ENCODE measurements at places on chromosomes 2 and 18.
A peak's percentile ranks its signal among the peaks of the same experiment; 100 is the strongest.

DNA sequence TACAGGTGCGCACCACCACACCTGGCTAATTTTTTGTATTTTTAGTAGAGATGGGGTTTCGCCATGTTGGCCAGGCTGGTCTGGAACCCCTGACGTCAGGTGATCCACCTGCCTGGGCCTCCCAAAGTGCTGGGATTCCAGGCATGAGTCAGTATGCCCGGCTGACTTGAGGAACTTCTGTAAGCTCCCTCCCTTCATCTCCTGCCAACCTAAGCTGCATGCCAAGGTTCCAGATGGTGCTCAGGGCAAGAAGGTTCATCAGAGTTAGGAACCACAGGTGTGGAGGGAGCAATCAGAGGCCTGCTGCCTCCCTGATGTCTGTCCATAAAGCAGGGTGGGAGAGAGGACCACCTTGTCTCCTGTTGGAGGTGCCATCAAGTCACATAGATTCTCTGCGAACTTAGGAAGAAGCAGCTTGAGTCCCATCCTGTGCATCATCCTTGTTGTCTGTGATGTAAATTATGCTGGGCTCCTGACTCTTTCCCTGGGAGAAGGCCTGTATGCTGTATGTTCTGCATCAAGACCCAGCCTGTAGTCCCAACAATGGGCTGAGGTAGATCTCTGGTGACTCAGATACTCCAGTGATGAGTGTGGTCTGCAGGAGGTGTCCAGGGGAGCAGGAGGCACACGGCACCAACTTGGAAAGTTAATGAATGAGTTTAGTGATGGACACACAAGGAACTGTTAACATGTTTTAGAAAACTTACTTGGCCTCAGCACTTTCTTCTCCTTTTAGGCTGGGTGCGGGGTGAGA is 53.1 kb downstream of the TMEM17 start:
- no peak for DNase-seq
- no peaks in the 10 kb centered on the region for H3K36me3 ChIP-seq
- no peak overlapping the region for H3K4me3 ChIP-seq
- H3K27me3 ChIP-seq: peaks cover 3% of the 10 kb centered on the region

GRCh38 chr18:38571651-38572050 is 1006.1 kb upstream of the CELF4 start:
- no peak overlapping the region for H3K27ac ChIP-seq
- H3K36me3 ChIP-seq: no peaks in the 10 kb centered on the region
- DNase-seq: no peak

GRCh38 chr2:197184959-197185586 is 125.5 kb downstream of the ANKRD44 start:
- no peak for DNase-seq
- no peaks in the 10 kb centered on the region for H3K27me3 ChIP-seq
- no peak overlapping the region for H3K4me3 ChIP-seq

GRCh38 chr2:238039151-238039550 is 21.6 kb upstream of the SCLY start:
- no peaks in the 10 kb centered on the region for H3K4me1 ChIP-seq
- no peak for DNase-seq
- no peak overlapping the region for H3K4me3 ChIP-seq
- peaks cover 75% of the 10 kb centered on the region for H3K36me3 ChIP-seq
- H3K27me3 ChIP-seq: no peaks in the 10 kb centered on the region

- H3K27me3 ChIP-seq: no peaks in the 10 kb centered on the region
- no peak overlapping the region for H3K4me3 ChIP-seq
- no peaks in the 10 kb centered on the region for H3K4me1 ChIP-seq
- DNase-seq: no peak
Observed at GRCh38 chr2:238570926-238571325, 144.2 kb downstream of the ASB1 start.

DNA sequence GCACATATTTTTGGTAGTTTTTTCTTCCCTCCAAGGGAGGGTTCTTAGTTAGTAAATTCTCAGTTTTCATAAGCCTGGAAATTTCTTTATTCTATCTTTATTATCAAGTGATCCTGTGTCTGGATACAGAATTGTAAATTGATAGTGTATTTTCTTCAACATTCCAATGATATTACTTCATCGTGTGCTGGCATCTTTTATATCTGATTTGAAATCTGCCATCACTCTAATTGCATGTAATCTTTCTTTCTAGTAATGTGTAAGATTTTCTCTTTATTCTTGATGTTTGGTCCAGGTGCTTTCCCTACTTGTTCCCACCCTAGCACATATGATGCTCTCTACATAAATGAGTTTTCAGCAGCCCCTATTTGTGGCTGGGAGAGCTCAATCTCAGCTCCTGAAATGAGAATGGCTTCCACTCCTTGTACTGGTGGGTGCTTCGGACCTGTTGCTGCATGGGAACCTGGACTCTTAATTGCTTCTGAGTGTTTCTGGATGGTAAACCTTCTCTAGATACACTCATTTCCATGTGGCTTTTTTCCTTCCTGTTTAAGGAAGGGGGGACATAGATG is 102.7 kb downstream of the SMIM21 start:
- no peaks in the 10 kb centered on the region for H3K36me3 ChIP-seq
- peaks cover 3% of the 10 kb centered on the region for H3K27me3 ChIP-seq
- H3K4me3 ChIP-seq: no peak overlapping the region
- H3K4me1 ChIP-seq: no peaks in the 10 kb centered on the region

DNA sequence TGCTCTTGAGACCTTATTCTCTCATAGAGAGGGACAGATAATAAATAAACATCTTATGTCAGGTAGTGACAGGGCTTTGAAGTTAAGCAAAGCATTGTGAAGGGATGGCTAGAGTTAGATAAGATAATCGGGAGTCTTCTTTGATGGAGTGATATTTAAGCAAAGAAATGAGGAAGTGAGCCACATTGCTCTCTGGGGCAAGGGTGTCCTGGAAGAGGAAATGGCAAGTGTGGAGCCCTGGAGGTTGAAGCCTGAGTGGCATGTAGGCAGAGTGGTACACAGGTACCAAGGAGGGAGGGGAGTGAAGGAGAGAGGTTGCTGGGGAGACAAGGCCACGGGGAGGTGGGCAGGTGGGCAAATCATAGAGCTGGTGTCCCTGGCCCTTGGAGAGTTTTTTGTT is 110.2 kb downstream of the CTAGE1 start:
- H3K4me3 ChIP-seq: no peak overlapping the region
- no peak overlapping the region for H3K27ac ChIP-seq
- no peak for DNase-seq
- H3K36me3 ChIP-seq: no peaks in the 10 kb centered on the region
- peaks cover 2% of the 10 kb centered on the region for H3K27me3 ChIP-seq

DNA sequence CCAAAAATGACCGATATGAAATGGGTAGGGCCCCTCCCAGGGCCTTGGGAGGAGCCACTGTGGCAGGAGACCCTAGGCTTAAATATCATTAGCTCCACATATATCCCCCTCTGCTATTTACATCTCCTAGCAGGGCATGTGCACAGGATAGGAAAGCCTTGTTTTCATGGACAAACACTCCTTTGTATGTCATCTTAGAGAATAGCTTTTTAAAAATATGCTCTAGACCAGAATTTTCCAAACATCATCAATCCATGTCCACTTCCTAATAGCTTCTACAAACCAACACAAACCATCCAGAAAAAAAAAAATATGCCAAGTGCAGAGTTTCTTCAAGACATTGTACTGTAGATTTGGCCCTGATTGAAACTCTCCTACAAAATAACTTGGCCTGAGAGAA is 10.8 kb downstream of the DAPL1 start:
- H3K4me3 ChIP-seq: no peak overlapping the region
- H3K27me3 ChIP-seq: peaks cover 6% of the 10 kb centered on the region
- no peak overlapping the region for H3K27ac ChIP-seq
- no peaks in the 10 kb centered on the region for H3K36me3 ChIP-seq
- H3K4me1 ChIP-seq: no peaks in the 10 kb centered on the region

- peaks cover 3% of the 10 kb centered on the region for H3K4me1 ChIP-seq
- H3K27me3 ChIP-seq: peaks cover 3% of the 10 kb centered on the region
- H3K36me3 ChIP-seq: no peaks in the 10 kb centered on the region
- no peak overlapping the region for H3K27ac ChIP-seq
Observed at GRCh38 chr2:25021791-25022362, 20.0 kb upstream of the EFR3B start.

DNA sequence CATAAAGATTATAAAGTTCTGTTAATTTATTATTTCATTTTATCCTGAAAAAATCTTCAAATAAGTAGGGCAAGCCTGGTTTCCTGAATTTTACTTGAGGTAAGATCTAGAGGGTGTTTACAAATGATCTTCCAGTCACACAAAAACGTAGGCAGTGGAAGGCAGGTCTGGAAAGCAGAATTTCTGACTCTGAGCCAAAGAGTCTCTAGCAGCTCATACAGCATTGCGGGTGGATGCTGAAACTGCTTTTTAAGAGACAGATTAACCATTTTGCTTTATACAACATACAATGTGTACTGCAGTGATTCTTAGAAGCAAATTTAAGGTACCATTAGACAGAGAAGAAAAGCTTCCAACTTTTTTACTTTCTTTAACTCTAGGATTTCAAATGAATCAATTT is 117.0 kb downstream of the FTCDNL1 start:
- H3K27me3 ChIP-seq: peaks cover 11% of the 10 kb centered on the region
- no peaks in the 10 kb centered on the region for H3K36me3 ChIP-seq
- H3K4me1 ChIP-seq: no peaks in the 10 kb centered on the region

- no peaks in the 10 kb centered on the region for H3K36me3 ChIP-seq
- H3K27ac ChIP-seq: no peak overlapping the region
- no peak for DNase-seq
- peaks cover 5% of the 10 kb centered on the region for H3K4me1 ChIP-seq
- no peak overlapping the region for H3K4me3 ChIP-seq
- H3K27me3 ChIP-seq: peaks cover 9% of the 10 kb centered on the region
Observed at GRCh38 chr2:199602271-199602895, 144.6 kb upstream of the SATB2 start.

- H3K36me3 ChIP-seq: peaks cover 36% of the 10 kb centered on the region
- no peak for DNase-seq
- peak overlapping the region; percentile 77 for H3K27ac ChIP-seq
- peaks cover 58% of the 10 kb centered on the region for H3K4me1 ChIP-seq
- H3K4me3 ChIP-seq: peak overlapping the region; percentile 58
Observed at GRCh38 chr18:59143441-59143840, 3.8 kb downstream of the SEC11C start.

DNA sequence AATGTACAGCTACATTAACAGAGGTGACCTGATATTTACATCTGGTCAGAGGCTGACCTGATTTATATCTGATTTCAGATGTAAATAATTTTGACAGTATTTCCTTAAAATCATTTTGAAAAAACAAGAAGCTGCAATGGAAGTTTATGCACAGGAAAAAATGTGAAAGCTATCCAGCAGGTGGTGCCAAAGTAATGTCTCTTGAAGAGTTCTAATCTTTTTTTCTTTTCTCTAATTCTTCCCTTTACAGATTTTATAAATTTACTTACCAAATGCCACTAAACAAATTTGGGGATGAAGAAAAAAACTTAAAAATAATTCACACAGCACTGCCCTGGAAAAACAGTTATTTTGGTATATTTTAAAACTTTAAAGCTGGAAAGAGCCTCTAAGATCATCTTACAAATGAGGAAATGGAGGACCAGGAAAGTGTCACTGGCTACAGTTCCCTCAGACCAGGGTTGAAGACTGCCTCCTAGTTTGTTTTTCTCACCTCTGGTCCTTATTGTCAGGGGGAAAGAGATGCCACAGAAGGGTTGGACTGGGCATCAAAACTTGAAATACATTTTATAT is 16.4 kb upstream of the FBLN7 start:
- no peaks in the 10 kb centered on the region for H3K27me3 ChIP-seq
- H3K4me3 ChIP-seq: no peak overlapping the region
- H3K4me1 ChIP-seq: peaks cover 1% of the 10 kb centered on the region
- peaks cover 29% of the 10 kb centered on the region for H3K36me3 ChIP-seq

DNA sequence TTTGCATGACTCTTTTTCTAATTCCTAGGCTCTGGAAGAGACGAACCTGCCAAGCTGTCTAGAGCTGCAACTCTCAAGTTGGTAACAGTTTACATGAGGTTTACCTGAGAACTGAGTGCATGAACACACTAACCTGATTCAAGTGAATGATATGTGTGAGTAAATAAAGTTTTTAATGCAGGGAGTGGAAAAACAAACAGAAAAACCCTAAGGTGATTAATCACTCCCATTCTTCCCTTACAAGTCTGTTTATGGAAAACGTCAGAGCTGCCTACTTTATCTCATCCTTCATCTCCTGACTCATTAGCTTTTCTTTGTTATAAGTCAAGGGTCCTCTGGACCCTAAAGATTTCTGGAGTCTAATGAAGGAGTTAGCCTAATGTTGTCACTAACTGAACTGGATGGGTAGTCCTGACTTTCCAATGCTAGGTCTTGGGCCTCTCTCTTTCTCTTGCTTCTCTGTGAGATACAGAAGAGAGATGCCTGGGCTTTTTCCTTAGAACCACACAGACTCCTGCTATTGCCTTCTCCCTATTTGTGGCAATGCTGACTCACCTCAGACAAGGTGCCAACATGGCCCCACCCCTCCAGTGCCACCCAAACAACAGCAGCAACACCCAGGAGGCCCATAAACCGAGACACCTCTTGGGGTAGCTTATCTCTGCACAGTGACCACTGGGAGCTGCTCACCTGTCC is 952.4 kb downstream of the EPHA4 start:
- H3K36me3 ChIP-seq: no peaks in the 10 kb centered on the region
- H3K27ac ChIP-seq: no peak overlapping the region
- peaks cover 3% of the 10 kb centered on the region for H3K27me3 ChIP-seq
- no peak for DNase-seq
- H3K4me1 ChIP-seq: no peaks in the 10 kb centered on the region
- H3K4me3 ChIP-seq: no peak overlapping the region

DNA sequence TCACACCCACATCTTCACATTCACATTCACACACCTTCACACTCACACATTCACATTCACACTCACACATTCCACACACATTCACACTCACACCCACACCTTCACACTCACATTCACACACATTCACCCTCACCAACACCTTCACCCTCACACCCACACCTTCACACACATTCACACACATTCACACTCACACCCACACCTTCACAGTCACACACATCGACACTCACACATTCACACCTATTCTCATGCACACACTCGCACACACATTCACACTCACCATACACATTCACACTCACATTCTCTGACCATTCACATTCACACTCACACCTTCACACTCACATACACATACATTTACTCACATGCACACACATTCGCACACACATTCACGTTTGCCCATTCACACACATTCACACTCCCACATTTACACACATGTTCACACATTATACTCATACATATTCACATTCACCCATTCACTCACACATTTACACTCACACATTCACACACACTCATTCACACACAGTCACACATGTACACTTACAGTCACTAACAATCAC is 62.7 kb downstream of the BIN1 start:
- H3K27me3 ChIP-seq: no peaks in the 10 kb centered on the region
- H3K36me3 ChIP-seq: peaks cover 20% of the 10 kb centered on the region
- H3K4me1 ChIP-seq: peaks cover 10% of the 10 kb centered on the region
- no peak overlapping the region for H3K4me3 ChIP-seq

DNA sequence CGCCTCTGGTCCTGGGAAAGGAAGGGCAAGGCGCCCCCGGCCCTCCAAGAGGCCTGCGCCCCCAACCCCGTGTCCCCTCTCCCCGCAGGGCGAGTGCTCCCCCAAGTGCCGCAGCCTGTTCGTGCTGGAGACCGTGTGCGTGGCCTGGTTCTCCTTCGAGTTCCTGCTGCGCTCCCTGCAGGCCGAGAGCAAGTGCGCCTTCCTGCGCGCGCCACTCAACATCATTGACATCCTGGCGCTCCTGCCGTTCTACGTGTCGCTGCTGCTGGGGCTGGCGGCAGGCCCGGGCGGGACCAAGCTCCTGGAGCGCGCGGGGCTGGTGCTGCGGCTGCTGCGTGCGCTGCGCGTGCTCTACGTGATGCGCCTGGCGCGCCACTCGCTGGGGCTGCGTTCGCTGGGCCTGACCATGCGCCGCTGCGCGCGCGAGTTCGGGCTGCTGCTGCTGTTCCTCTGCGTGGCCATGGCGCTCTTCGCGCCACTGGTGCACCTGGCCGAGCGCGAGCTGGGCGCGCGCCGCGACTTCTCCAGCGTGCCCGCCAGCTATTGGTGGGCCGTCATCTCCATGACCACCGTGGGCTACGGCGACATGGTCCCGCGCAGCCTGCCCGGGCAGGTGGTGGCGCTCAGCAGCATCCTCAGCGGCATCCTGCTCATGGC is 52.4 kb downstream of the SLC66A2 start:
- H3K27ac ChIP-seq: no peak overlapping the region
- H3K4me1 ChIP-seq: no peaks in the 10 kb centered on the region
- H3K27me3 ChIP-seq: no peaks in the 10 kb centered on the region
- DNase-seq: peak; percentile 13

Measured in activated B cell treated with CpG ODN at 0.5 μM for 24 hours (primary cell).